ENCODE measurements at places on chromosomes 1 and 21.

- DNase-seq: no peak
Observed at GRCh38 chr1:210124736-210125135, 107.9 kb upstream of the SERTAD4 start.

DNA sequence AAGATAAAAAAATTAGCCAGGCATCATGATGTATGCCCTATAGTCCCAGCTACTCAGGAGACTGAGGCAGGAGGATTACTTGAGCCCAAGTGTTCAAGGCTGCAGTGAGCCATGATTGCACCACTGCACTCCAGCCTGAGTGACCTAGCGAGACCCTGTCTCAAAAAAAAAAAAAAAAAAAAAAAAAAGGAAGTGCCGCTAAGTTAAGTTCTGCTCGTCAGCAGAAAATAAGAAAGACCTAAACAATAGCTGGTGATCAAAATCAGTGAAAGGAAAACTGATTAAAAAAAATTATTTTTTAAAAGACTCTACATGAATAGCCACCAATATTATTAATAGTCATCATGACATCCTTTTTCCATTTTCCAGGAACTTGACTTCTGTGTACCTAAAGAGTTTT, 44.2 kb upstream of the MTR start:
- DNase-seq: no peak

- no peak for DNase-seq
Observed at GRCh38 chr1:200090252-200091159, 63.0 kb downstream of the NR5A2 start.

DNA sequence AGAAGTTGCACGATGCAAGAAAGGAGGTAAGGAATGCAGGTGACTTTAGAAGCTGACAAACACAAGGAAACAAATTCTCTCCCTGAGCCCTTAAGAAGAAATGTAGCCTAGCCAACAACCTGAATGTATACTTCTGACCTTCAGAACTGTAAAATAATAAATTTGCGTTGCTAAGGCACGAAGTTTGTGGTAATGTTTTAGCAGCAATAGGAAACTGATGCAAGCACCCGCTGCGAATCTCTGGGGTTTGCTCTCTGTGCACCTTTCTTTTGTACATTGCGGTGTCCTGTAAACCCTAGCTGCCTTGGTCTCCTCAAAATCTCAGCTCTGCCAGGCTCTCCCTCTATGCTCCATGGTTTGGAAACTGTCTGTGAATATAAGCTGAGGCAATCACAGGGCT, 15.1 kb downstream of the CD53 start:
- DNase-seq: no peak

DNA sequence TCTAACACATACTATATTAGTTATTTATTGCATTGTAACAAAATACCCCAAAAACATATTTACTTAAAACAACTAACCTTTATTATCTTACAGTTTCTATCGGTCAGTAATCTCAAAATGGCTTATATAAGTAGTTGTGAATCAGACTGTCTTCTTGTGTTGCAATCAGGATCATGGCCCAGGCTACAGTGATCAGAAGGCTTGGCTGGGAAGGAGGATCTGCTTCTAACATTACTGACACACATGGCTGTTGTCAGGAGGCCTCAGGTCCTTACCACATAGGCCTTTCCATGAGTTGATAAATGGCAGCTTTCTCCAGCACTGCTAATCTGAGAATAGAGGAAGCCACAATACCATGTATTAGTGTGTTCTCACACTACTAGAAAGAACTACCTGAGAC, 33.7 kb downstream of the CFH start:
- no peak for DNase-seq

DNA sequence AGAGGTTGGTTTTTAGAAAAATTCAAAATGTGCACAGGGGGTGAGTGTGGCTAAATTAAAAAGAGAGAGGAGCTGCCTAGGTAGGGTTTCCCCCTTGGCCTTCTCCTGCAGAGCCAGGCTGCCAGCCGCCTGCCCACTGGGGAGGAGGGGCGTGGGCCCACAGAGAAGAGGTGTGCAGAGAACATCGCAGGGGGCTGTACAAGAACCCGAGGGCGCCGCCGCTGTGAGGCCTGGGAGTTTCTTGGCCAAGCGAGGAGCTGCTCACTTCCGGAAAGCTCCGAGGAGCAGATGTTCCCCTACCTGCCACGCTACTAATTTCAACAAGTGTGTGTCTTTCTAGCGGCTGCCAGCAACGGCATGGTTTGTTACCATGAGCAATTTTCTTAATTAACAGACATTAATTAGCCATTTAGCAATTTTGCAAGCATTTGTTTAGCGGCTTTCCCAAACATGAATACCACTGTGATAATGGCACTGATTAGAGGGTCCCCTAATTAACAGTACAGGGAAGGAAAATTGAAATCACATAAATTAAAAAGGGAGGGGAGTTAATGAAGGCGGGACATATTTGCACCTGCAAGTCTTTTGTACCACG, 59.7 kb downstream of the MRPL37 start:
- DNase-seq: no peak

DNA sequence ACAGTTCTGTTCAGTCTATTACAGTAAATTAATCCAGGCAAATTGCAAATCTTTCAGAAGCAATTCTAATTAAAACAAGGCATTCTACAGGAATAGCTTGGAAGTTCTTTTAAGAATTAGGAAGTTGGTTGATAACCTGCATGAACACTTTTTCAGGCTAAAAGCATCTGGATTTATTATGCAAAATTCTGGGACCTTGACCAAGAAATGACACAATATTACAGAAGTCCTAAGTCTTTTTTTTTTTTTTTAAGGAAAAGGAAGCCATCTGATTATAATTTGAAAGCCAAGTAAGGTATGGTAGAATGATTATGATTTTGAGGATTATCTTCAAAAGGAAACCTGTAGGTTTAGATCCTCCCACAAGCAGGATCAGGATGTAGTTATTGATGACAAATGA, 74.7 kb upstream of the KCNK2 start:
- DNase-seq: no peak

DNA sequence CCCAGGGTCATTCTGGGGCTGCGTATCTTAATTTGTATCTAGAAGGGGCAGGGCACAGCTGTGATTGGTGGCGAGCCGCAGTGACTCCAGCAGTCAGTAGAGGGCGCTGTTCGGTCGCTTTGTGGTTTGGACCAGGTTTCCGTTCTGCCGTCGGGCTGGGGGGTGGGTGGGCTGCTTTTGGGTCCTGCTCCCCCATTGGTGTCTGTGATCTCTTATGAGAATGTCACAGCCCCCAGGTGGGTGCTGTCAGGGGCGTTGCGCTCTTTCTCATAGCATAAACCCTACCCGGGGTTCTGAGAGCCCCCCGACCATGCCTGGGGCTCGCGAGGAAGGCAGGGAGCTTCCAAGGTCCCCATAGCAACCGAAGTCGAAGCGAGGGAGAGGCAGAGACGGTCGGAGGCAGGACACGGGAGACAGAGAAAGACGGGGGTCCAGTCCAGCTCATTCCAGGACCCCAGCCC, 5.4 kb downstream of the TFF3 start:
- DNase-seq: peak; percentile 43

- no peak for DNase-seq
Observed at GRCh38 chr1:5456090-5456811, 536.0 kb downstream of the NPHP4 start.

DNA sequence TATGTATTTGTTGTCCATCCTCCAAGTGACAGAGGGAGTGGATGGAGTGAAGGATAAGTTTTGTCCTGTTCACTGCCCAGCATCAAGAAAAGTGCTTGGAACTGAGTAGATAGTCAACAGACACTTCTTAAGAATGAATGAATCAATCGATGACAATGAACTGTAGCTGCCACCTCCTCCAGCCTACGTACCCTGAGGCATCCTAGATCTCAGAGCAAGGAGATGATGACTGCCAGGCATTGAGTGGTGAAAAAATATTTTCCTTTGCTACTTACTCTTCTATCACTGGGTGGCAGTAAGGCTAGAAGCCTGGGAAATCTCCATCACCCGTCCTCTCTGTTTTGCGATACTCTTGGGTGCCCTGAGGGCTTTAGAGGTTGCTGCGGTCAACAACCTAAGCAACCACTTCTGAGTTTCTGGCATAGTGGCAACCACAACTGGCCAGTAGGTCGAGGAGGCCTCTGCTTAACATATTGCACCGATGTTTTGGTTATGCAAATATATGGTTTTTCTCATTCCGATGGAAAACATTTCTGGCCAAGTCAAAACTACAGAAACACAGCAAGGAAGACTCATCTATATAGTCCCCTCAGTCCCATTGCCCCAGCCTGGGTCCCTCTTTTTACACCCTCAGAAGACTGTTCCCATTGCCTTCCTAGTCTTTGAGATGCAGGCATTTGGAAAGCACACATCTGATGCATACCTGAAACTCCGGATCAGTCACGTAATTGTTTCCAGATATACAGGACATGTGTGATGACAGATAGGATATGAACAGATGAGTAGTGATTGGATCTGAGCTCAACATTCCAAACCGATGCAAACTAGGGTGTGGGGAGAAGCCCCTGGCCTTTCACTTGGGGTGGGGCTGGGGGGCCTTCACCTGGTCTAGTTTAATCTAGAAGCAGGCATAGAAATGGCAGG, 136.8 kb downstream of the RUNX1 start:
- DNase-seq: no peak

GRCh38 chr1:193016788-193017187, 42.4 kb downstream of the UCHL5 start:
- no peak for DNase-seq

- no peak for DNase-seq
Observed at GRCh38 chr1:84401156-84401555, 2.9 kb downstream of the DNASE2B start.

DNA sequence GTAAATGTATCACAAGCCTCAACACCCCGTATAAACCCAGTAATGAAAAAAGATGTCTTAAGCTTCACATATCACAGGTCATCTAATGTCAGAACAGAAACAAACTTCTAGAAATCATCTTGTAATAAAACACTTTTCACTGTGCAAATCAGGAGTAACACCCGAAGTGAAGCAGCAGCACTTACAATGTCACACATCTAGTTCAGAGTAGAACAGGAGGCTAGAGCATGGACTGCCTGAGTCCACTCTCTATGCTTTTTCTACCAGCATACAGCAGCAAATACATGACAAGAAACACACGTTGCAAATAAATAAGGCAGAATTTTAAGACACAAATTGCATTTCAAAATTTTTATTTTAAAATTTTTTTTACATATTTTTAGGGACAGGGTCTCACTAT, 57.2 kb downstream of the AKT3 start:
- DNase-seq: no peak

DNA sequence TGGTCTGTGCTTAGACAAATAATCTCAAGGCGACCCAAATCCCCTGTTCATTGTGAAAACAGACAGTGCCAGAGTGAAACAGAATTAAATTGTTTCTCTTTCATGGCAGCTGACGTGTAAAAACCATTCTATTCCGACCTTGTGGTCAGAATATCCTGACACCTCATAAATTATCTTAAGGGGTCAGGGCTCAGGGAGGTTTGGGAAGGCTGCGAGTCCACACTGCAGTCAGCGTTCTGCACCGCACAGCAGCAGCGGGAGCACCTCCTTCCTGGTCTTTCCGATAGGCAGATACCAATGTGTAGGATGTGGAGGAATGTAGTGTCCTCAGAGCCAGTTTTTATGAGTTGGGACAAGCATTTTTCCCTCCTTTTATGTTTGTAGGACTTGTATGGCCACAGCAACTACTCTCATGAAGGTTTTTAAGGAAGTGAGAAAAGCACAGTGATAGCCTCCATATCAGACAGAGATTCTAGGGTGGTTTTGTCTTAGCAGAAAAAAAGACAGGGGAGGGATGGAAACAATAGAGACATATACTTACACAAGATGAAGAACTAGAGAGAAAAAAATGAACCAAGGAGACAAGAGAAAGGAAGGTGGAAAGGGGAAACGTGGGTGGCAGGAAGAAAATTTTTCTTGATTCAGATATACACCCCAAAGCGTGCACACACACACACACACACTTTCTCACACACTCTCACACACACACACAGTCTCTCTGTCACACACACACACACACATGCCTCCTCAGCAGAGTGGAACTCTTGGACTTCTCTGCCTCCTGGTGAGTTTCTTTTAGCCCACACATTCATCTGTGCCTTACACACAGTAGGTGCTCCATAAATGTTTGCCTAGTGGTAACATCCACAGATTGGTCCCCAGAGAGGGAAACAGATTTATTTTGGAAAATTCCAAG, 68.6 kb downstream of the NTMT2 start:
- DNase-seq: no peak

- no peak for DNase-seq
Observed at GRCh38 chr1:85952460-85952859, 204.1 kb downstream of the COL24A1 start.

GRCh38 chr1:94876362-94876761, 50.5 kb downstream of the CNN3 start:
- DNase-seq: no peak

DNA sequence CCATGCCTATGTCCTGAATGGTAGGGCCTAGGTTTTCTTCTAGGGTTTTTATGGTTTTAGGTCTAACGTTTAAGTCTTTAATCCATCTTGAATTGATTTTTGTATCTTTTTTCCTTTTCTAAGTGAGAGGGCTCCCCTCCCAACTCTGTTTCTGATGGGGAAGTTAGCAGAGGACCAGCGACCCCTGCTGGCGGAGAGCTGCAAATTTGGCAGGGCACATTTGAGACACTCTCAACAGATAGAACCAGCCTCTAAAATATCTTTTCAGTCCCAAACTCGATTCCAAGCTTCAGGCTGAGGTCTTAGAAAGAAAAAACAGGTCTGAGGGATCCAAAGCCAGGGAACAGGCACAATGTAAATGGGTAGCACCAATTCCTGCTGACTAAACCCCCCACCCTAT, 32.5 kb downstream of the LRRC3 start:
- DNase-seq: peak; percentile 20

- DNase-seq: no peak
Observed at GRCh38 chr1:32775640-32776337, 41.4 kb downstream of the YARS1 start.

GRCh38 chr1:177780096-177780700, 189.7 kb downstream of the SEC16B start:
- DNase-seq: no peak

- DNase-seq: no peak
Observed at GRCh38 chr1:85047472-85048295, 616 bp downstream of the MCOLN3 start.

DNA sequence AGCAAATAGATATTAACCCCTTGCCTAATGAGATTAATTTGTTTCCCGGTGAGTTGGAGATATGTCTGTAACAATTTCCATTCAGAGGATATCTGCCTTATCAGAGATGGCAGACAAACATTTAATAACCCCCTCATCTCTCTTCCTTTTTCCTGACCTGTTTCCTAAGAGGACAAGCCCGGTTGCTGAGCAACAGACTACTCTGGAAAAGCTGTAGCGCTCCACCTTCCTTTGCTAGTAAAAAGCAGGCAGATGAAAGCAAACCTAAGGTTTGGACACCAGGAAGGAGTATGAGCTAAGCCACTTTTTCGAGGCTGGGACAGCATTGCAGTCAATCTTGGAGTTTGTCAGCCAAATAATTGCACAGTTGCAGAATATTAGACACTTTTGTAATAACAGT, 82.4 kb downstream of the RGS21 start:
- DNase-seq: no peak

- DNase-seq: no peak
Observed at GRCh38 chr1:231682779-231683178, 56.2 kb downstream of the DISC1 start.

GRCh38 chr1:186865253-186865652, 36.5 kb downstream of the PLA2G4A start:
- no peak for DNase-seq
